ENCODE measurements at places on chromosomes 1 and 21.

DNA sequence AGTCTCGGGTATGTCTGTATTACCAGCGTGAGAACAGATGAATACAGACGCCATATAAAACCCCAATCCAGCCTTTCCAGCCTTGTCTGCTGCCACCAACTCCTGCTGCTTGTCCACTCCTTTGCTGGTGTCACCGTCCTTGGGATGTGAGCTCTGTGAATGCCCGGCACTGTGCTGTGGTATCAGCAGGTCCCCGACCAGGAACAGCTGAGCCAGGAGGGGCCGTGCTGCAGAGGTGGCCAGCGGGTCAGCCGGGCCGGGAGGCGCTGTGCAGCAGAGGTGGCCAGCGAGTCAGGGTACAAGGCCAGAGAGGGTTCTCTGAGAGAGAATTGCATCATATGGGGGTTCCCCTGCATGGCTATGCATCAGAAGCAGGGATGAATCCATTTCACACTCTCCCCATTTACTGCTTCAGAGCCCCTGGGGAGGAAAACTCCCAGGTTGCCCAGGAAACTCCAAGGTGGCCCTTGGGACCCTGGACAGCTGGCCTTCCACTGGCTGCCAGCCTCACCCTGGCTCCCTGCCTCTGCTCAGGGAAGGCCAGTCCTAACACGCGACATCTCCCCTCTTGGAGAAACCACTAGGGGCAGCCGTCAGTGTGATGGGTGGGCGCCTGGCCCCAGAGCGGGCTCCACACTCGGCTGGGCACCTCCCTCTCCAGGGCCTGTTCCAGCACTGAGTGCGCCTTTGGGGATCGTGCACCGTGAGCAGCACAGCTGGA is 122.4 kb upstream of the COL6A1 start:
- ATAC-seq = no peak

DNA sequence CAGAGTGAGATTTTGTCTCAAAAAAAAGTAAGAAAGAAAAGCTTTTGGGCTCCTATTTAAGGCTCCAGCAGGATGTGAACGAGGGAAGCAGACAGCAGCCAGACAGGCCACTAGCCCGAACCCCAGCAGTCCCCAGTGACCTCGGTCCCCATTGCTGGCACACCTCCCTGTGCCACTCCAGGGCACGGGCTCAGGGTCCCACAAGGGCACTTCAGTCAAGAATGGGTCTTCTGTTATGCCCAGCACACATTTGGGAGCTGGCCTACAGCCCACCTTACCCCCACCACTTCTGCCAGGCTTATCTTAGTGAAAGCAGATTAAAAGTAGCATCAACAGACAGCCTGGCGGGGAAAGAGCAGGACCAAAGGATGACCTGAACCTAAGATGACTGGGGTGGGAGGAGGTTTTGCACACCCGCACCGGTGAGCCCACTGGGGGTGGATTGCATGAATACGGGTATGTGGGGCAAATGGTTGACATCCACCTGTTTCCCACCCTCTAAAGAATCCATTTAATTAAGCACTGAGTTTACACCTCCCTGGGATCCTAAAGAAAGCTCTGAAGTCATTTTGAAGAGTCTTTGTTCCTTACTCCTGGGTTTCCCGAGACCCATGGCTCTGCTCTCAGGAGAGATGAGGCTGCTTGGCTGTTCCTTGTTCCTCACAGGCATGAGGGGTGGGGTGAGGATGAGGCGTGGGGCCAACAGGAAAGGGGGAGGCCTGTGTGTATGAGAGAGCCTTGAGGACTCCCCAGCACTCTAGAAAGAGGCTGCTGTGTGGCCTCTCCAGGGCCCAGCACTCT is 4.7 kb downstream of the CHI3L1 start:
- no peak for ATAC-seq

GRCh38 chr1:170685166-170685565 is 21.2 kb downstream of the PRRX1 start:
- no peak for ATAC-seq

DNA sequence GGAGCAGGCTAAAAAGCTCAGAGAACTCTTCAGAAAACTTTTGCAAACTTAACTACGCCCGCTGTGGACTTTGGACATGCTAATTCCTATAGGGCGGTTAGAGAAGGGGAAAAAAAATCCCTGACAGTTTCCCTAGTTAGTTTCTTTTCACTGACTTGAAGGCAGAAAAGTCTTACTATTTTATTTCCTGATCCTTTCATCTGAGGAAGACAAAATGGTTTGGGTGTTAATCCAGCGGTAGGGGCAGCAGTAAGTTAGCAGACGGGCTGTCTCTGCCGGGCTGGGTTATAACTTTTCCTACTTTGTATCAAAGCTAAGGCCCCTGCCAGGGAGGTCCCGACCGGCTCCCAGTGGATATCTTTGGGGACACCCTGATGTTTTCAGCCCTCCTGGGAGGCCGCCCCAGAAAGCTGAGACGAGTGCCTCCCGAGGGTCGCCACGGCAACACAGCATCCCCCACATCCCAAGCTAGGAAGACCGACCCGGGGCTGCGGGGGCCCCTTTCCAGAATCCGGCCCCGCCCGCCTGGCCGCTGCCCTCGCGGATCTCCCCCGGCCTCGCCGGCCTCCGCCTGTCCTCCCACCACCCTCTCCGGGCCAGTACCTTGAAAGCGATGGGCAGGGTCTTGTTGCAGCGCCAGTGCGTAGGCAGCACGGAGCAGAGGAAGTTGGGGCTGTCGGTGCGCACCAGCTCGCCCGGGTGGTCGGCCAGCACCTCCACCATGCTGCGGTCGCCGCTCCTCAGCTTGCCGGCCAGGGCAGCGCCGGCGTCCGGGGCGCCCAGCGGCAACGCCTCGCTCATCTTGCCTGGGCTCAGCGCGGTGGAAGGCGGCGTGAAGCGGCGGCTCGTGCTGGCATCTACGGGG is 162.6 kb downstream of the RUNX1 start:
- no peak for ATAC-seq

DNA sequence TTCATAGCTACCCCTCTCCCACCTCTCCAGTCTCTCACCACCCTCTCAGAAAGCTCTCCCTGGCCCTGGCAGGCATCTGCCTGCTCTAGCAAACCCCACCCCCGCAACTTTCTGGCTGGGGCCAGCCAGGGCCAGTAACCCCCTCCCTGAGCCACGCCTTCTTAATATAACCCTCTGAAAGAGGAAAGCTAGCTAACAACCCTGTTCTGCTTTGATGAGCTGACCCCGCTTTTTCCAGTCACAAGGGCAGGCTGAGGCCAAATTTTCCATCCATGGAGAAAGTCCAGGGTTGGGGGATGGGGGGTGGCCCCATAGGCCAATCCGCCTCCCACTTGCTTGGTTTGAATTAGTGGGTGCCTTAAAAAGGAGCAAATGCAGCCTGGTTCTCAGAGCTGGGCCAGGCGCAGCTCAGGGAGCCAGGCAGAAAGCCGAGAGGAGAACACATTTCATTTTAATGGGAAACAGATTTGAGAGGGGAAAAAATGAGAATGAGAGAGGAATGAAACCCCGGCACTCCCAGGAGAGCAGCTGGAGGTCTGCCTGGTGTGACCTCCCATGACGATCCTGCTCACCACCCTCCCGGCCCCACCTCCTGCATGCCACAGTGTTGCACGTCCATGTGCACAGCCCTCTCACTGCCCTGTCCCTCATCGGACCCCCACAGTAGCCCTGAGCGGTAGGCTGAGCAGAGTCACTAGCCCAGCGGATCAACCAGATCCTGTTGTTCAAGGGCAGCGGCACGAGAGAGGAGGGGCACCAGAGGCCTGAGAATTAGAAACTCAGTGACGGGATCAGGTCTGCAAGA is 62.3 kb downstream of the OPTC start:
- no peak for ATAC-seq

GRCh38 chr21:28256420-28256831 is 736.3 kb downstream of the LTN1 start:
- no peak for ATAC-seq

DNA sequence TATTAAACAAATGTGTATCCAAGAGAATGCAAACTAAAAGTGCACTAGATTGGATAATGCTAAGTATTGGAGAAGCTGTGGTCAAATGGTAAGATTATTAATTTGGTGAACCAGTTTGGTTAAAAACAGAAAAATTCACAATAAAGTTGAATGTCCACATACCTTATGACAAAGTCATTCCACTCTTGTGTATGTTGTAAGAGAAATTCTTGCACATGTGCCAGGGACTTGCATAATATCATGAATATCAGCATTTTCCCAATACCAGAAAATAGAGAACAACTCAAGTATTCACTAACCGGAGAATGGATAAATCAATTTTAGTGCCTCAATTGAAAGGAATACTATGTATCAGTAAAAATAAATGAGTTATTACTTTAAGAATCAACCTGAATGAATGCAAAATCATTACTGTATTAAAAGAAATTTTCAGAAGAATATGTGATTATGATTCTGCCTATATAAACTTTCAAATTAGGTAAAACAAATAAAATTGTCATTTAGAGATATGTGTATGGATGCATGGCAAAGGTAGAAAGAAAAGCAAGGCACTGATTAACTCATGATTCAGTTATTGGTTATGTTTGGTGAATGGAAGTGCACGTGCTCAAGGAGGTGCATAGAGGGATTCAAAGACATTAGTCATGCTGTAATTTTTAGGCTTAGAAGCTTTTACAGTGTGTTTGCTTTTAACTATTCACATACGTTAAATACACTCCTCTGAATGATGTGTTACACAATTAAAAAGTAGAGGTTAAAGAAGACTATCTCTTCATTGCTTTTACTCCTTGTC is 217.4 kb upstream of the KCNK2 start:
- ATAC-seq = no peak

- peak; percentile 58 for ATAC-seq
Measured at GRCh38 chr1:32724678-32725614, 22.4 kb upstream of the SYNC start.

DNA sequence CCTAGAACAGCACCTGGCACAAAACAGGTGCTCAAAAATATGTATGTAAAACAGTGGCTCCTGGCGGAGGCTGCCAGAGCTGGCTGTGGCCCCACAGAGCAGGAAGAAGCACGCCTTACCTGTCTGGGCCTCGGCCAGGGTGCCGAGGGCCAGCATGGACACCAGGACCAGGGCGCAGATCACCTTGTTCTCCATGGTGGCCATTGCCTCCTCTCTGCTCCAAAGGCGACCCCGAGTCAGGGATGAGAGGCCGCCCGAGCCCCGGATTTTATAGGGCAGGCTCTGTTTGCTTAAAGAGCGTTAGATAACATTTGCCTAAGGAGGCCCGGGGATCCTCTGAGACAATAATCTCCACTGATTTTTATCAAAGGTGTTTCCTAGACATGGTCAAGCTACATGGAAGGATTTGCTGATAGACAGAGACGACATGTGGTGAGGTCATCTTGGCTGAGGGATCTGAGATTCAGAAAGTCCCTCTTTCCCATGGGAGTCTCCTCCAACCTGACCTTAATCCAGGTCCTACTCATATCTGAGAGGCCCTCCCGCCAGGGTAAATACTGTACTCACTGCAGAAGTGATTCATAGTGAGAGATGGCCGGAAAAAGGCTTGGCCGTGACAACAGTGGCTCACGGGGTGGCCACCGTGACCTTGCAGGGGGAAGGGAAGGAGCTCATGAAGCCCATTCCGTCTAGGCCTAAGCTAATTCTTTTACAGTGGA is at the start of gene TFF1:
Gene TFF1, minus strand, starts transcription at position 244 of the 719 bp plus-strand sequence. Its CDS starts 40 bp downstream, at position 204.
- ATAC-seq = no peak

DNA sequence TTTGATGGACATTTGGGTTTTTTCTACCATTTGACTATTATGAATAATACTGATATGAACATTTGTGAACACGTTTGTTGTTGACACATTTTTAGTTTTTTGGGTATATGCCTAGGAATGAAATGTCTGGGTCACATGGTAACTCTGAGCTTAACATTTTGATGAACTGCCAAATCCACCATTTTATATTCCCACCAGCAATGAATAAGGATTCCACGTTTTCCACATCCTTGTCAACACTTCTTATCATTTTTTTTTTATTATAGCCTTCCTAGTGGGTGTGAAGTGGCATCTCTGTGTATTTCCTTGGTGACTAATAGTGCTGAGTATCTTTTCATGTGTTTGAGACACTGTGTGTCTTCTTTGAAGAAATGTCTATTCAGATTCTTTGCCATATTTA is 67.6 kb downstream of the RASAL2 start:
- no peak for ATAC-seq

- ATAC-seq = no peak
Measured at GRCh38 chr1:147091801-147092200, 80.5 kb downstream of the PRKAB2 start.

- peak; percentile 27 for ATAC-seq
Measured at GRCh38 chr1:175319912-175320230, 127.3 kb upstream of the KIAA0040 start.

DNA sequence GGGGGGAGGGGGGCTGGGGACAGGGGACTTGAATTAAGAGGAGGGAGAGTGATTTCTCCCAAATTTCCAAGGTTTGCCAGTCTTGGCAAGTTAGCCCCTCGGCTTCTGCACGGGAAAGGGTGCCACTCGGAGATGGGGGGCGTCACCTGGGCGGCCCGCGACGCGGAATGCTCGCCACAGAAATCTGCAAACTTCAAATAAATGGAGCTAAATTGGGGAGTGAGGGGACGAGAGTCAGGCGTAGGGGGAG is 885 bp upstream of the SSBP3 start:
- ATAC-seq = no peak

DNA sequence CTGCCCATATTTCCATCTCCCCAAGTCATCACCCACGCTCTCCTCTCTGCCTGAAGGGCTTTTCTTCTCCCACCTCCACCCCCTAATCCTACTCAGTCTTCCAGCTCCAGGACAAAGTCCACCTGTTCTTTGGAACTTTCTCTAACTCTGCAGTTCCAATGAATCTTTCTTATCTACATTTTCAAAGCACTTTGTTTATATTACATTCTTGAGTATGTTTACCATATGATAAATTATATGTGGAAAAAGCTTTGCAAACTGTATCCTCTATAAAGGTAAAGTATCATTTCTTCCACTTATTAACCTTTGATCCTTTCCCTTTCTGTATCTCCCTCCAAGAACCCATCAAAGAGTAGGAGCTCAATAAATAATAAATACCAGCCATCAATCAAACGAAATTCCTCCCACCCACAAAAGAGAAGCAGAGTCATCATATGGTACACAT is 39.7 kb downstream of the TTC13 start:
- ATAC-seq = no peak

DNA sequence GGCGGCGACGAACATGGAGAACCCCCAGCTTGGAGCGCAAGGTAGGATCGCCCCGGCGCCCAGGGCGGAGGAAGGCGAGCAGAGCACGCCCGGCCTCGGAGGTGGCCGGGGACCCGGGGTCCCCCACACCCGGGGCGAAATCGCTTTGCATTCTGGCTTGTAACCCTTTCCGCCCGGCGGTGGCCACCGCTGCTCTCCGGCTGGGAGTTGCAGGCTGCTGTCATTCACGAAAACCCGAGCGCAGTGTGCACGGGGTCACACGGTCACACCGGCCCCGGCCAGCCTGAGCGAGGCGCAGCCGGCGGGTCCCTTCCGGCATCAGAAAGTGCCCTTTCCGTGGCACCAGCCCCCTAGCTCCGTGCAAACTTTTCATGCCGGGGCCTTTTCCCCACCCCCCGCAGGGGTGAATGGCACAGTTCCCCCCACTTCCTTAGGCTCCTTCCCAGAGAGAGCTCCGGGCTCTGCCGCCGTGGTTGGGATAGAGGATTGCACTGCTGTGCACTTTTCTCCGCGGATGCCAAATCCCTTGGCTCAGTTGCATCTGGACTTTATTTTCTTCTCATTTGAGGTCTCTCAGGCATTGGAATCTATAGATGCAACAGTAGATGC is 802 bp downstream of the KAZN start:
- ATAC-seq = no peak
